ENCODE measurements at places on chromosomes 2 and 18.
A peak's percentile ranks its signal among the peaks of the same experiment; 100 is the strongest.

GRCh38 chr2:9108210-9108967 is 98.2 kb upstream of the ASAP2 start:
- DNase-seq, result no peak

- DNase-seq, result peak; percentile 7
Measured at GRCh38 chr2:214856137-214856536, 46.7 kb upstream of the BARD1 start.

GRCh38 chr18:13608791-13609532 is 117.4 kb downstream of the FAM210A start:
- no peak for DNase-seq

DNA sequence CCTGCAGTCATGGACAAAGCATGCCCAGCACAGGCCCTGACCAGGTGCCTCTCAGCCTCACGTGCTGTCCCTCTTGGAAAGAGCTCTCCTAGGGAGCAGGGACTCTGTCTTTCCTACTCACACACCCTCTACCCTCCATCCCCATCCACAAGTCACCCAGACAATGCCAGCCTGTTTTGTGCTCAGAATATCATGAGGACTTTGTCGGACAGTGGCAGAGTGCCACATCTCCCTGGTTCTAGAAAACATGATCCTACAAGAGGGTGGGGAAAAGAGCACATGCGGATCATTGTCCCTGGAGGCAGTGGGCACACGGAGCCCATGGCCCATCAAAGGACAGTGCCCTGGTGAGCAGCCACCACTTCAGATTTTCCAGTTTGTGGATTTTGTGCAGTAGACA is 3.7 kb upstream of the MAL start:
- no peak for DNase-seq

GRCh38 chr18:77811503-77811902 is 561.9 kb downstream of the GALR1 start:
- DNase-seq, result no peak

DNA sequence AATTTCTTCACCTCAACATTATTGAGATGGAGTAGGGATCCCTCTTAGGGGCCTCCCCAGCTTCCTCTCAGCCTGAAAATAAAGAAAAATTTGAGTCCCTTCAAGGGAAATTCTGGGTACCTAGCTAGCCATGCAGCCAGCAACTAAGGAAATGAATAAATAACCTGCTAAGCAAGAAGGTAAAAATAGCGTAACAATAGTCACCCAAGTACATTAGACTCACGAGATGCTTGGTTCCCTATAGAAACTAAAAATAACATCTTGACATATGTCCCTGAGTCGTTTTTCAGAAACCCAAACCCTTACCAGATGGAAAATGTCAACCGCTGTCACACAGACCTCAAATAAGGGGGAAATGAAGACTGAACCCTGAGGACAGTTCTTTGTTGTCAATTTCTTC is 51.9 kb downstream of the CACNB4 start:
- no peak for DNase-seq

- no peak for DNase-seq
Measured at GRCh38 chr2:46276642-46277041, 20.6 kb upstream of the EPAS1 start.

- no peak for DNase-seq
Measured at GRCh38 chr18:47075098-47075883, 39.9 kb upstream of the ELOA2 start.

GRCh38 chr2:67965246-67965645 is 97.6 kb downstream of the C1D start:
- peak; percentile 12 for DNase-seq

DNA sequence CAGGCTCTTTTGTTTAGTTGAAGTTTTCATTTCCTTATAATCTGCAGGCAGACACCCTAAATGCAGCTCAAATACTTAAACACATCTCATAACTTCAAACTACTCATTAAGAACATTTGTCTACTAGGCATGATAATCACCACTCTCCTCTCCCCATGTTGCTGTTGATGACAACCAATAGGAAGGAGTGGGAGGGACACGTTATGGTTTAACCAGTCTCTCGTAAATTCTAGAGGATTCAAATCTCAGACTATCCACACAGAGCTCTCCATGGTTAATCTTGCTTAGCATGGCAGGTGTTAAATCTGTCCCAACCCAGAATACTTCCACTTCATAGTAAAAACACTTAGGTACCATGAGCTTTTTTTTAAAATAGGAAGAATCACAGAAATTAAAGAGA is 127.4 kb upstream of the AQP4 start:
- DNase-seq, result no peak

DNA sequence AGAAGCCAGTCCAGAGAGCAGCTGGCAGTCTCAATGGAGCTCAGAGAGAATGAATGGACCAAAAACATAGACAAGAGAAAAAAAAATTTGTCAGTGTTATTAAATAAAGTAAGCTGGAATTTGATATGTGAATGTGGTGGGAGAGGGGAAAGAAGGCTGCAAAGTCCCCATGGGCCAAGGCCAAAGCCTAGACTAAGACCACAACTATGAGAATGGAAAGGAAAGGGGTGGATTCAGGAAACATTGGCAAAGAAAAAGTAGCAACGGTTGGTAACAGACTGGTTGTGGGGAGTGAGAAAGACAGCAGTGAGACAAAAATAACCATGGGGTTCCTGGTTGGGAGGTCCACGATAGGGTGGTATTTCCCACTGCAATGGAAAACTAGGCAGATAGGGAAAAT is 47.0 kb downstream of the ZEB2 start:
- DNase-seq, result no peak

GRCh38 chr18:463827-464541 is 36.5 kb downstream of the COLEC12 start:
- DNase-seq, result no peak

- DNase-seq, result no peak
Measured at GRCh38 chr18:49858309-49859020, 45.1 kb upstream of the ACAA2 start.

- DNase-seq, result no peak
Measured at GRCh38 chr2:172113617-172114016, 10.9 kb upstream of the DLX2 start.

GRCh38 chr2:17759805-17760204 is 5.9 kb downstream of the GEN1 start:
- no peak for DNase-seq

Measured in AG04449 (cell line).